CD8-positive, alpha-beta memory T cell (primary cell): ENCODE measurements at places on chromosomes 2 and 18.

GRCh38 chr2:163675388-163675787 is 60.4 kb downstream of the FIGN start:
- no peak for DNase-seq

DNA sequence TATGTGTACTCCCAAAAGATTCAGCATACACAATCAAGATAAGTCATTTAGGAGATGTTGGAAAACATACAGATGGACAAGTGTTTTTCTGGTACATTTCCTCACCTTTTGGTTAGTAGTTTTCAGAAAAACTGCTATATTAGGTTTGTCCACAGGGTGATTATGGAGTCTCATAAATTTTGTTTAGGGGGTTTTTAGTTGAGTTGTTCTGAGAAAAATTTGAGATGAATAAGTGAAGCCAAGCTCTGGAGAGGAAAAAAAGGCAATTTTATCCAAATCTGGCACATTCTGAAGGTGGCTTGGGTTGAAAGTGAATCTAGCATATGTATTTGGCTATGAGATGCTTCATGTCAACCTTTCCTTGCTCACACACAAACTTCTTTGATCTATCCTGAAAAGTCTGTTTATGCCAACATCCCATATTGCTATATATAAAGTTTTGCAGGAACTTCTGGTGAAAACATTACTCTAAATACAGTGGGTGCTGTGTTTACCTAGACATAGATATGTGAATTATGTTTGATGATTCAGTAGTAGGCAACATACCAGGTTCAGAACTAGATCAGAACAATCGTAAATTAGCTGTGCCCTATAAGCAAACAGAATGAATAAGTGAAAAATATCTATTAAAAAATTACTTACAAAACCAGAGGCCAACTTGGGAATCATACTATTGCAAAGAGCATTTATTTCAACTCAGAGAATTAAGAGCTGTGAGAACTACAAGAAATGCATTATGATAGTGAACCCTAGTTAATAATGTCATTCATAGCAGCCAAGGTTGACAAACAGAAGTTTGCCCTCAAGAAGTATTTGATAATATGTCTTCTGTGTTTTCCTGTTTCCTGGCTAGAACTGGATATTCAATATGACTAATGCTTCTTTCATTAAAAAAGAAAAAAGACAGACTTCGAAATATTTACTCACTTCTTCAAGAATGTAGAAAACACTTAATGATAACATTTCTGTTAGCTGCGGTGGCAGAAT is 552.0 kb downstream of the IRS1 start:
- no peak for DNase-seq

GRCh38 chr2:20615068-20615465 is 35.8 kb downstream of the HS1BP3 start:
- no peak for DNase-seq

- no peak for DNase-seq
Measured at GRCh38 chr2:197259470-197259999, 51.0 kb downstream of the ANKRD44 start.

- no peak for DNase-seq
Measured at GRCh38 chr2:237873421-237873831, 14.0 kb downstream of the RAMP1 start.

GRCh38 chr2:127293748-127294562 is at the start of gene ERCC3:
TSS of gene ERCC3 (minus strand) at chr2:127294144. CDS start at chr2:127294081, 63 bp downstream.
- peak; percentile 75 for DNase-seq
